ENCODE measurements at places on chromosomes 1 and 21. TPM values are rescaled to one million over a fixed set of nuclear protein-coding genes. Genes with fewer than 3 reads are reported as not detected.

MMP23B gene
- total RNA-seq: 0.08 TPM

MATN1 gene
- total RNA-seq: 0.45 TPM

PAQR6 gene
- 20.0 TPM for total RNA-seq

CRP gene
- total RNA-seq: not detected

TNFAIP8L2 gene
- total RNA-seq: not detected

CR1 gene
- not detected for total RNA-seq

MYOC gene
- total RNA-seq: not detected

PLA2G2D gene
- total RNA-seq: not detected

C1orf74 gene
- total RNA-seq: 2.1 TPM

APOBEC4 gene
- total RNA-seq: not detected

ST7L gene
- total RNA-seq: 16.8 TPM

S100A7A gene
- not detected for total RNA-seq

TFF3 gene
- total RNA-seq: 0.40 TPM

LCA5L gene
- total RNA-seq: 0.90 TPM

All from A375 (cell line).